ENCODE measurements at places on chromosomes 4 and X.

- DNase-seq, result no peak
Measured at GRCh38 chrX:132744470-132744869, 214.0 kb downstream of the HS6ST2 start.

GRCh38 chr4:182748949-182749348 is 168.2 kb downstream of the DCTD start:
- DNase-seq, result no peak

GRCh38 chr4:9758641-9759317 is 22.7 kb upstream of the DRD5 start:
- no peak for DNase-seq

DNA sequence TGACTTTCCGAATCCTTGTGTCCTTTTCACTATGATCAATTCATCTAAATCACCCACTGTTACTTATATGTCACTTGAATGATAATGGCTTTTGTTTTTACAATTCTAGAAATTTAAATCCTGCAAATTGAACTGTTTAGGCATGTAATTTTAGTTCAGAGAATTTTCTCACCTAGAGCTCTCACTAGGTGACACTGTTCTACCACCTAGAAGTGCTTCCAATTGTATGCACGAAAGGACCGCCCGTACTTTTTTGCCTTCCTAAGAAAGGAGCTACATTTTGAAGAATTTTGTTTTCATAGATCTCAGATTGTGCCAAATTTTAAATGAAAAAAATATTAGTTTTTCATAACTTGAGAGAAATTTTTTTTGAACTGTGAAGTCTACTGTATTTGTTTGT is 481.6 kb upstream of the FSTL5 start:
- DNase-seq, result no peak

- DNase-seq, result no peak
Measured at GRCh38 chr4:88693792-88694191, 3.8 kb downstream of the NAP1L5 start.

DNA sequence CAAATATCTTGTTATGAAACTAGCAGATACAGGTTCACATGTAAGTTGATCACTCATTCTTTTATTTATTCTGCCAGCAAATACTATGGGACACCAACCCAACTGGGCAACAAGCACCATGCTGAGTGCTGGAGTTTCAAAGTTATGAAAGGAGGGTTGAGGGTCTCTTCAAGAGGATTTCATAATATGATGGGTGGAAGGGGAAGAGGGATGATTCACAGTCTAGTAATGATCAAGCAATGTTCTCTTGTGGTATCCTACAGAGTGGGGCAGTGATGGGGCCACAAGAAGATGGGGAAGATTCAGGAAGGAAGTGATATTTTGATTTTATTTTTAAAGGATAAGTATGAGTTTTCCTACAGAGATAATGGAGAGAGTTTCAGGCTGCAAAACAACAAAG is 46.2 kb upstream of the TXK start:
- DNase-seq, result no peak

DNA sequence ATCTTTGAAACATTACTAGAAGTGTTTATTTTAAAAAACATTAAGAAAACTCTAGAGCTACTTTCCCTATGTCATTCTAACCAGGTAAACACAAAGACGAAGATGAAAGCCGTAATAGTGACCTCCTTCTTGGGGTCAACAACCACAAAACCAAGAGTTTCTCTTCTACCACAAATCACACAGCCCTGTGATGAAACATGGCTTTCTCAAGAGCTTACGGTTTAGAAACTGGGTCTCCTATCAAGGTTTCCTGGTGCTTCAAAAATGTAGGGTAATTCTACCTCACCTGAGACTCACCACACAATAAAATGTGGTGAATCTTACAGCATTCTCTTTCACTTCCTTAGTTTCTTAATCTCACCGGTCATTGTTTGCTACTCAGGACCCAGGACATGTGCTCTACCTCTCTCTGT is 50.9 kb downstream of the CORIN start:
- no peak for DNase-seq

DNA sequence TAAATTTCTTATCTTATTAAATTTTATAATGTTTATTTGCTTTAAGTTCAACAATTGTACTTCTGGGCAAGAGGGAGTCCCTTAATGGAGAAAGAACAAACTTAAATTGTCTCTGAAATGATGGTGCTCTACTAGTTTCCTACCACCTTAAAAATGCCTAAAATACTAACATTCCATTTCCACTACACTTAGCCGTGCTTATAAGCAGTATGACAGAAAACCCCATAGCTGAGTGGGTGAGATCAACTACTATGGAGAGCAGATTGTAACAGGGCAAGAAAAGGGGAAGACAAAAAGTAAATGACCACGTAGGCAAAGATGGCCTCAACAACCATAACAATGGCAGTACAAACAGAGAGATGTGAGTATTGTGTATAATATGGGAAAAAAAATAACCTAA is 35.0 kb downstream of the RFC1 start:
- DNase-seq, result no peak

DNA sequence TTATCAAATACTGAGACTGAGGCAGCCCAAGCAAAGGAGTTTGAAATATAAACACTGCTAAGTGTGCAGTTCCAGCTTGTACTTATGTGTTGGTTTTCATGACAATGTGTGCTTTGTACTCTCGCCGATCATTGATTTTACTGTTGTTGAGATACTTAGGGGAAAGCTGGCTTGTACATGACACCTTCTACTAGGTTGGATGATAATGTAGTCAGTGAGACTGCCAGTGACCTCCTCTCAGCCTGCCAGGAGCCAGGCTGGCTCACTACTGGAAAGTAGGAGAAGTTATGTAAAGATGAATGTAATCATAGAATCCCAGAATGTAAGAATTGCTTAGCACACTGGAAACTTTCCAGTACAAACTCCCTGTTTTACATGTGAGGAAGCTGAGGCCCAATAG is 132.0 kb downstream of the AFF2 start:
- no peak for DNase-seq
